ENCODE measurements at places on chromosomes 6 and 20.
A peak's percentile ranks its signal among the peaks of the same experiment; 100 is the strongest.

GRCh38 chr6:31901415-31901952, 402 bp downstream of the ZBTB12 start:
- DNase-seq, result peak; percentile 38

- DNase-seq, result peak; percentile 36
Measured at GRCh38 chr6:13229205-13230085, 98.9 kb downstream of the TBC1D7 start.

GRCh38 chr6:149478631-149479314, 6.0 kb downstream of the ZC3H12D start:
- DNase-seq, result no peak

GRCh38 chr6:35243386-35243958, 16.1 kb upstream of the ZNF76 start:
- no peak for DNase-seq

- no peak for DNase-seq
Measured at GRCh38 chr20:10523443-10523842, 88.3 kb downstream of the SLX4IP start.

GRCh38 chr6:33877982-33878535, 74.3 kb upstream of the MLN start:
- no peak for DNase-seq

DNA sequence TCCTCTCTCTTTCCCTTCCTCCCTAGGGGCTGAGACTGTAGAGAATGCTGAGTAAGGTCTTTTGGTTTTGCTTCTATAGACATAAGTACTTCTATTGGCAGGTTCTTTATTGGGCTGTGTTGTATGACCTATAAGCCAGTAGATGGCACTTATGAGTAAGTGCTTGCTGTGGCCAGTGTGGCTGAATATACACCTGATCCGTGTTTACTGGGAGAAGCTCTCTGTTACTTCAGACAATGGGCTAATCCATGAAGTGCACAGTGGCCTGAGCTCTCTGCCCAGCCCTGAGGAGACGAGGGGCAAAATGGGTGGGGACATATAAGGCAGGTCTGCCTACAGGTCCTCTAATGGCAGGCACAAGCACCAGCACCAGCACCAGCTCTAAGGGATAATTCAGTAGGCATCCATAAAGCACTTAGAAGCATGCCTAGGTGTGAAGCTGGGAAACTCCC, 610.3 kb downstream of the RNF144B start:
- peak; percentile 19 for DNase-seq

DNA sequence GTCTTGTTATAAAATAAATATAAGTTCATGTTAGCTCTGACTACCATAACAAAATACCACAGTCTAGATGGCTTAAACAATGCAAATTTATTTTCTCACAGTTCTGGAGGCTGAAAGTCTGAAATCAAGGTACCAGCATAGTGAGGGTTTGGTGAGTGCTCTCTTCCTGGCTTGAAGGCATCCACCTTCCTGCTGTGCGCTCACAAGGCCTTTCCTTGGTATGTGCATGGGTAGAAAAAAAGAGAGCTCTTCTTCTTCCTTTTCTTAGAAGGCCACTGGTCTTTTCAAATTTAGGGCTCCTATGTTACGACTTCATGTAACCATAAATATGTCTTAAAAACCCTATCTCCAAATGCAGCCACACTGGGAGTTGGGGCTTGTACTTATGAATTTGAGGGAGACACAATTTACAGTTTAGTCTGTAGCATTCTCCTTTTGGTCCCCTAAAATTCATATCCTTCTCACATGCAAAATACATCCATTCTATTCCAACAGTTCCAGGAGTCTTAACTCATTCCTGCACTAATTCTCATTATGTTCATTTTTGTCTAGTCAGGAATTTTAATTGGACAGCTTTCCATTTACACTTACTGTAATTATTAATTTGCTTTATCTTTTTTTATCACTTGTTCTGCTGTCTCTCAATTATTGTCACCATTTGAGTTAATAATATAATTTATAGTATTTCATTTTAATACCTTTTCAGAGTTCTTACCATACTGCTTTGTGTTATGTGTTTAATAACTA, 381.9 kb upstream of the EPHA7 start:
- DNase-seq, result no peak
